ENCODE measurements at places on chromosomes 16 and 17.

DNA sequence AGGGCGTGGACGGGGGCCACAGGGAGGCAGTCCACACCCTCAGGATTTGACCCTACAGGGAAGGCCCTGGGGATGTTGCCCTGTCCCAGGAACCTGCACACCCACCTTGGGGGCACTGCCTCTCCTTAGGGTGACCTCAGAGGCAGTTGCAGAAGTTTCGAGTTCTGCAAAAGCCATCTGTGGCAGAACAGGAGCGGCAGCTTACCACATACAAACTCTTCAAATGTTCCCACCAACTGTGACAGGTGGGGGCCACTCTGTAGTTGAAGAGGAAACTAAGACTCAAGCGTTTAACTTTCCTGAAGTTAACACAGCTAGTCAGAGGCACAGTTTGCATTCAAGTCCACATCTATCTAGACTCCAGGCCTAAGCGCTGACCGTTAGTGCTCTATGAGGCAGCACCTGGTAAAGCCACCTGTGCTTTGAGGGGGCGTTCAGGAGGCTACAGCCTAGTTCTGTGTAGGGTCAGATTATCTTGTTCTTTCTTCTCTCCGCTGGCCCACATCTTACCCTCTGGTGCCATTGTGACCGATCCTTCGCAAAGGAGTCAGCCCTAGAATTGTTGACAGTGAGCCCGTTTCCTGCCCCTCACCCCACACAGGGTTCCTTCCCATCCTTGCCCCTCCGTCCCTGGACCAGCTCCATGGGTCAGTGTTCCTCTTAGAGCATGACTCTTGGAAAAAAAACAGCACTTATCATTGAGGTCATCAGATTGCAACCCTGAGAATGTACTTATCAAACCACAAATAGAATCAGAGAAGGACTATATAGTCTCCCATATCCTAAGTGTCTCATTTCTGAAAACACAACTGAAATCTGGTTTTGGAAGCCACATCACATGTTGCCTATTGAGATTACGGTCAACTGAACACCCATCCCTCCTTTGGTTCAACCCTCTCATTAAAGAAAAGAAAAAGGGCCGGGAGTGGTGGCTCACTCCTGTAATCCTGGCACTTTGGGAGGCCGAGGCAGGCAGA lies 45.4 kb downstream of the CDH1 start:
- H3K27me3 ChIP-seq = no peaks in the 10 kb centered on the region
- no peaks in the 10 kb centered on the region for H3K4me1 ChIP-seq
- no peaks in the 10 kb centered on the region for H3K36me3 ChIP-seq
- DNase-seq = no peak
- no peak overlapping the region for H3K4me3 ChIP-seq

- no peak overlapping the region for H3K27ac ChIP-seq
- H3K4me3 ChIP-seq = no peak overlapping the region
- no peaks in the 10 kb centered on the region for H3K36me3 ChIP-seq
Observed at GRCh38 chr16:88339930-88340754, 42.6 kb upstream of the ZNF469 start.

GRCh38 chr16:84090211-84090610 lies 26.5 kb downstream of the MBTPS1 start:
- H3K4me1 ChIP-seq = no peaks in the 10 kb centered on the region
- no peak overlapping the region for H3K27ac ChIP-seq
- no peak for DNase-seq
- no peaks in the 10 kb centered on the region for H3K27me3 ChIP-seq

DNA sequence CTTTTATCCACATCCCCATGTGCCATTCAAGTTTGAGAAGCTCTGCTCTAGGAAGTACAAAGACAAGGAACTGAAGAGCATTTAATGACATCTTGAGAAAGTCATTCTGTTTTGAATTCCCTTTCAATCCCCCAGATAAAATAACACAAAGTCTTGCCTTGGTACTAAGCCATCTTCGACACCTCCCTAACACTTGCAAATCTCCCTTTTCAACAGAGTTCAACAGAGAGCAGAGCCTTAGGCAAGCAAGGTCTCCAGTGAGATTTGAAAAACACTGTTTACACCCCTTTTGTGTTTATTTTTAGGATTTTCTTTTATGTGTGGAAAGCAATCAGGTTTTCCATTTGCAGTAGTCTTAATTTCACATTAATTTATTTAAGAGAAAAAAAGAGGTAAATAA lies 13.6 kb downstream of the TOX3 start:
- DNase-seq = no peak
- no peaks in the 10 kb centered on the region for H3K4me1 ChIP-seq
- H3K36me3 ChIP-seq = no peaks in the 10 kb centered on the region
- no peaks in the 10 kb centered on the region for H3K27me3 ChIP-seq
- no peak overlapping the region for H3K27ac ChIP-seq

All from adrenal gland (tissue), 19 donors.